ENCODE measurements at places on chromosomes 2 and 18. TPM values are rescaled to one million over a fixed set of nuclear protein-coding genes. Genes with fewer than 3 reads are reported as not detected.

Gene IL1B
- polyA plus RNA-seq, result 0.83 TPM

Gene NDC80
- 28.6 TPM for polyA plus RNA-seq

Gene MROH2A
- polyA plus RNA-seq, result 0.13 TPM

Gene TMEM169
- polyA plus RNA-seq, result 16.2 TPM

Gene TUBA3E
- polyA plus RNA-seq, result 0.33 TPM

Gene PUS10
- 11.4 TPM for polyA plus RNA-seq

Gene APCDD1
- polyA plus RNA-seq, result 148 TPM

Gene KIF5C
- 4.6 TPM for polyA plus RNA-seq

Gene NDUFAF7
- polyA plus RNA-seq, result 30.2 TPM

Gene SAG
- 0.11 TPM for polyA plus RNA-seq

Gene C2orf66
- 0.39 TPM for polyA plus RNA-seq

Gene RESP18
- polyA plus RNA-seq, result not detected

Gene SCTR
- polyA plus RNA-seq, result 5.8 TPM

Gene ELMOD3
- 22.8 TPM for polyA plus RNA-seq

Gene WDR33
- polyA plus RNA-seq, result 61.4 TPM

Gene C2orf78
- not detected for polyA plus RNA-seq

Gene RIT2
- polyA plus RNA-seq, result not detected

Gene KLHL41
- 0.99 TPM for polyA plus RNA-seq

Gene VWC2L
- not detected for polyA plus RNA-seq

Gene INHA
- 1.9 TPM for polyA plus RNA-seq

Gene ITGB6
- polyA plus RNA-seq, result 16.1 TPM

Gene NTSR2
- not detected for polyA plus RNA-seq
